ENCODE measurements at places on chromosomes 11 and 22. TPM values are rescaled to one million over a fixed set of nuclear protein-coding genes. Genes with fewer than 3 reads are reported as not detected.
A peak's percentile ranks its signal among the peaks of the same experiment; 100 is the strongest.

DNA sequence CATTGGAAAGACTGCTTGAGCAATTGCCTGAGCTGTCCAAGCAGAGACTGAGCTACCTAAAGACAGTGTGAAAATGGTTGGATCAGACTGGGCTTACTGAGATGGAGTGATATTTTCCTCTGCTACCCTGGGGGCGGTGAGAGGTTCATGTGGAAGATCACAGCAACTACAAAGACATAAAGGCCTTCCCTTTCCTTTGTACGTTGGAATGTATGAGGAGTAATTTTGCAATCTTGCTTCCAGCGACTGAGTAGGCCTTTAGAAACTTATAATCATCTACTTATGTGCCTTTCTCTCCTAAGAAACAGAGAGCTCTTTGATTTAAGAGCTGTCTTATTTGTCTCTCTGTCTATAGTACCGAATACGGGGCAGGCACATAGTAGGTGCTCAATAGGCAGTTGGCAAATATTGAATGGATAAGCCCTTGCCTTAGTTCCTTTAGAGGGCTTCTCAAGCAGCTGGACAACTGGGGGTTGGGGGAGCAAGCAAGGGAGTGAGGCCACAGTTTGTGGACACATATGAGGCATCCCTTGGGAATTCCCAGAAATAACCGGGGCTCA is 2.4 kb upstream of the HEPACAM start:
- no peaks in the 10 kb centered on the region for H3K36me3 ChIP-seq
- H3K4me1 ChIP-seq: no peaks in the 10 kb centered on the region
- H3K27me3 ChIP-seq: peaks cover 2% of the 10 kb centered on the region
- H3K4me3 ChIP-seq: no peak overlapping the region
- no peak for DNase-seq

DNA sequence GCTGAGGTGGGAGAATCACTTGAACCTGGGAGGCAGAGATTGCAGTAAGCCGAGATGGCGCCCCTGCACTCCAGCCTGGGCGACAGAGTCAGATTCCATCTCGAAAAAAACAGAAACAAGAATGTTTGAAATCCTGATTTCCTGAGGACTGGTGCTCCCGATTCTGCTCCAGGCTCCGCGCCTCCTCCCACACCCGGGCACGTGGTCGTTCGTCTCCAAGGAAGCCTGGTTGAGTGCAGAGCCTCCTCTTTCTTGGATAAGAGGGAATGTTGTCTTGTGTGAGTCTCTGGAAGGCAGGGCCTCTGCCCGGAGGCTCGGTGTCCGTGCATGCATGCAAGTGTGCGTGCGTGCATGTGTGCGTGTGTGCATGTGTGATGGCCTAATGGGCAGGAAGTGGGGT is 30.1 kb downstream of the BRSK2 start:
- peaks cover 5% of the 10 kb centered on the region for H3K4me1 ChIP-seq
- H3K4me3 ChIP-seq: no peak overlapping the region
- H3K36me3 ChIP-seq: peaks cover 20% of the 10 kb centered on the region
- H3K27ac ChIP-seq: no peak overlapping the region

GRCh38 chr22:36907253-36908195 is 5.9 kb upstream of the CSF2RB start:
- no peaks in the 10 kb centered on the region for H3K4me1 ChIP-seq
- H3K4me3 ChIP-seq: no peak overlapping the region
- DNase-seq: no peak
- no peaks in the 10 kb centered on the region for H3K36me3 ChIP-seq
- H3K27me3 ChIP-seq: peaks cover 4% of the 10 kb centered on the region
- H3K27ac ChIP-seq: no peak overlapping the region

GRCh38 chr22:23767673-23768548 is at the start of gene CHCHD10:
Gene CHCHD10, minus strand, starts transcription at chr22:23767972. Its CDS starts 98 bp downstream, at chr22:23767874.
- peaks cover 5% of the 10 kb centered on the region for H3K4me1 ChIP-seq
- H3K27ac ChIP-seq: peak within 1 kb of the TSS; percentile 80

GRCh38 chr11:60345489-60345888 is 18.4 kb downstream of the MS4A6E start:
- no peak overlapping the region for H3K4me3 ChIP-seq
- no peaks in the 10 kb centered on the region for H3K4me1 ChIP-seq
- H3K27me3 ChIP-seq: no peaks in the 10 kb centered on the region
- no peak overlapping the region for H3K27ac ChIP-seq
- H3K36me3 ChIP-seq: no peaks in the 10 kb centered on the region

- H3K27ac ChIP-seq: peak within 1 kb of the TSS; percentile 92
- peak; percentile 74 for DNase-seq
- no peaks in the 10 kb centered on the region for H3K36me3 ChIP-seq
Measured at GRCh38 chr11:100687054-100687629, at the start of gene ARHGAP42. Gene ARHGAP42, plus strand, starts transcription at chr11:100687288. Its CDS starts 391 bp downstream, at chr11:100687679.

DNA sequence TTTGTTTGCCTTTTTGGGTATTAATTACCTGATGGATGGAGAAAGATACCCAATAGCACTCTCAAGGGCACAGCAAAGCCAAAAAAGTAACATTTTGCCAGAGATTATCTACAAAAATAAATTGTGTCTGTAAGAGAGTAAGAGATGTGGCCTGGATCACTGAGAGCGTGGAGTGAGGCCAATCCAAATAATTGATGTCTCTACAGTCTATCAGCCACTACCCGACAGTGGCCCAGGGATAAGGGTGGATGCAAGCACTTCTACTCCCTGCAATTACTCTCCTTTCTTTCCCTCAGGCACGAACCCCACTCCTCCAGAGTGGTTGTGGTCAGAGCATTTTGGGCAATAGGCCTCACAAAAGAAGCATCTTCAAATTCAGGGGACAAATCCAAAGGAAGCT is 92.3 kb upstream of the ZC3H12C start:
- H3K36me3 ChIP-seq: peaks cover 7% of the 10 kb centered on the region
- H3K27me3 ChIP-seq: no peaks in the 10 kb centered on the region
- H3K4me1 ChIP-seq: no peaks in the 10 kb centered on the region

DNA sequence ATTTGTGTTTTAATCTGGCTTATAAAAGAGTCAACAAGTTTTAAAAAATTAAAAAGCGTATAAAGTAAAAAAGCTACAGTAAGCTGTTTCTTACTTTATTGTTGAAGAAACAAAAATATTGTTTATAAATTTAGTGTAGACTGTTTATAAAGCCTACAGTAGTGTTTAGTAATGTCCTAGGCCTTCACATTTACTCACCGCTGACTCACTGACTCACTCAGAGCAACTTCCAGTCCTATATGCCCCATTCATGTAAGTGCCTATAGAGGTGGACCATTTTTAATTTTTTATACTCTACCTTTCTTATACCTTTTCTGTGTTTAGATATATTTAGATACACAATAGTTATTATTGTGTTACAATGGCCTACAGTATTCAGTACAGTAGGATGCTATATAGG is 12.2 kb downstream of the MPPED2 start:
- no peak for DNase-seq
- H3K27ac ChIP-seq: no peak overlapping the region
- H3K4me1 ChIP-seq: peaks cover 9% of the 10 kb centered on the region
- no peaks in the 10 kb centered on the region for H3K27me3 ChIP-seq
- no peaks in the 10 kb centered on the region for H3K36me3 ChIP-seq

- no peaks in the 10 kb centered on the region for H3K4me1 ChIP-seq
- peaks cover 7% of the 10 kb centered on the region for H3K27me3 ChIP-seq
- no peak overlapping the region for H3K4me3 ChIP-seq
- no peak for DNase-seq
- H3K36me3 ChIP-seq: peaks cover 7% of the 10 kb centered on the region
- H3K27ac ChIP-seq: no peak overlapping the region
Measured at GRCh38 chr11:72686639-72687220, 12.5 kb upstream of the PDE2A start.

GRCh38 chr11:30406978-30407762 is 84.3 kb downstream of the ARL14EP start:
- no peaks in the 10 kb centered on the region for H3K4me1 ChIP-seq
- DNase-seq: no peak
- H3K27ac ChIP-seq: no peak overlapping the region
- no peaks in the 10 kb centered on the region for H3K27me3 ChIP-seq
- H3K36me3 ChIP-seq: no peaks in the 10 kb centered on the region

- H3K27ac ChIP-seq: no peak overlapping the region
- H3K27me3 ChIP-seq: peaks cover 1% of the 10 kb centered on the region
- no peak overlapping the region for H3K4me3 ChIP-seq
Measured at GRCh38 chr11:27626269-27626937, 73.9 kb downstream of the BDNF start.

DNA sequence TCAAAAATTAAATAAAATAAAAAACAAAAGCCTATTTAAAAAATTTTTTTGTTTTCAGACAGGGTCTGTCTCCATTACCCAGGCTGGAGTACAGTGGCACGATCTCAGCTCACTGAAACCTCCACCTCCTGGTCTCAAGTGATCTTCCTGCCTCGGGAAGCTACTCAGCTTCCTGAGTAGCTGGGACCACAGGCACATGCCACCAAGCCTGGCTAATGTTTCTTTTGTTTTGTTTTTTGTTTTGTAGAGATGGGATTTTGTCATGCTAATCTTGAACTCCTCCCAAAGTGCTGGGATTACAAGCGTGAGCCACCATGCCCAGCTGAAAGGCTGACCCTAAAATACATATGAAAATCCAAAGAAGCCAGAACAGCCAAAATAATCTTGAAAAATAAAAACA is 20.4 kb upstream of the L3MBTL2 start:
- H3K4me3 ChIP-seq: no peak overlapping the region
- DNase-seq: no peak
- peaks cover 1% of the 10 kb centered on the region for H3K4me1 ChIP-seq

DNA sequence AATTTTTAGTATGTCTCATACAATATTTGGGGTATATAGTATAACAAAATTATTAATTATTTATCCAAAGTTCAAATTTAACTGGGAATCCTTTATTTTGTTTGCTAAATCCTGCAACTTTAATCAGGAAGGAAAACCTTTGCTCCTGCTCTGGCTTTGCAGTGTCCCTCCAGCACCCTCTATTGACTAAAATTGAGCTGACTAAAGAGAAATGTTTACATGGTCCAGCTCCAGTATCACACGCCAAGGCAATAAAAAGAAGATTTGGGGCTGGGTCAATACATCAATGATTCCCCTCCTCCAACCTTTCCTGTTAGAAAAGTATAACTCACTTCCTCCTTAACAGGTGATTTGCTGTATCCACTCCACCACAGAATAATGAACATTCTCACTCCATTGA is 153.0 kb upstream of the LRRC4C start:
- H3K4me1 ChIP-seq: no peaks in the 10 kb centered on the region
- H3K4me3 ChIP-seq: no peak overlapping the region
- H3K36me3 ChIP-seq: no peaks in the 10 kb centered on the region
- H3K27ac ChIP-seq: no peak overlapping the region

The MRPL49 gene
- 32.9 TPM for total RNA-seq

The UPK3A gene
- total RNA-seq: not detected

The ART5 gene
- total RNA-seq: not detected

The TTC36 gene
- 1.9 TPM for total RNA-seq

The PKNOX2 gene
- 8.7 TPM for total RNA-seq

The INCENP gene
- 48.0 TPM for total RNA-seq

The OTOG gene
- total RNA-seq: not detected

The PCNX3 gene
- total RNA-seq: 43.3 TPM

The MUC5AC gene
- not detected for total RNA-seq

The MMP13 gene
- total RNA-seq: not detected

The GAB4 gene
- 0.15 TPM for total RNA-seq

Data from glutamatergic neuron (in vitro differentiated cells).